Activated T-cell treated with anti-CD3 and anti-CD28 coated beads, Interleukin-2, amount 50 U/mL, for 24 hours (primary cell): ENCODE measurements at places on chromosomes 1 and 21.
A peak's percentile ranks its signal among the peaks of the same experiment; 100 is the strongest.

DNA sequence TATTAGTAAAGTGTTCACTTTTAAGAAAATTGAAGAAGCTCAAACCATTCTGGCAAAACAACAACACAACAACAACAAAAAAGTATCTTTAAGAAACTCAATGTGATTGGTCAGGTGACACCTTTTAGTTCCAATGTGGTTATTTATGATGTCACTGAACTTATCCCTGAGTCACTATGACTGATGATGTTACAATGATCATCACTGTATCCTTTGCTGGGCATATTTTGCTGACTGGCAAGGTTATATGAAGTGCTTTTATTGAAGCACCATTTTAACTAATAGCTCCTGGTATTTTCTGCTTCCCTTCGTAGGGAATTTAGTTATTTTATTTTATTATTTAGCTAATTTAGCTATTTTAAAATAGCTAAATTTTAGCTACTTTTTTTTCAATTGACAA lies at the start of gene TEX50:
Gene TEX50, plus strand, starts transcription at position 223 of the 400 bp plus-strand sequence. CDS start 184 bp downstream, outside the sequence.
- no peak for DNase-seq

GRCh38 chr1:147167365-147167764 lies 4.9 kb downstream of the PRKAB2 start:
- no peak for DNase-seq

DNA sequence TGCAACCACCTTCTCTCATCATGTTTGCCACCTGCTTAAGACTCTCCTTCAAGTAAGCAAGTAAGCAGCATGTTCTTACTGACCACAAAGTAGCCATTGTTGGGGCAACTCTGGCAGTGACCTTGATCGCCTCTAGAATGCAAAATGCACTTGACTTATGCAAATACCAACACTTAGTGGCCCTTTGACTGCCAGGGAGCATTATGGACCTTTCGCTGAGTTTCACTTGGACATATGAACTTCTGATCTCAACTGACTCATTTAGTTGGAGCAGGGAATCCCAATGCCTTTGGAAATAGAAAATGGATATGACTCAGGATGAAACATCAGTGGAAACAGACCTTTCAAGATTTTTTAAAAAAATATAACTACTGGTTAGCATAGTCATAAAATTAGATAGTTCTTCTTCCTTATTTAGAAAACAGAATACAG lies 6.1 kb upstream of the PLA2G5 start:
- DNase-seq, result no peak

DNA sequence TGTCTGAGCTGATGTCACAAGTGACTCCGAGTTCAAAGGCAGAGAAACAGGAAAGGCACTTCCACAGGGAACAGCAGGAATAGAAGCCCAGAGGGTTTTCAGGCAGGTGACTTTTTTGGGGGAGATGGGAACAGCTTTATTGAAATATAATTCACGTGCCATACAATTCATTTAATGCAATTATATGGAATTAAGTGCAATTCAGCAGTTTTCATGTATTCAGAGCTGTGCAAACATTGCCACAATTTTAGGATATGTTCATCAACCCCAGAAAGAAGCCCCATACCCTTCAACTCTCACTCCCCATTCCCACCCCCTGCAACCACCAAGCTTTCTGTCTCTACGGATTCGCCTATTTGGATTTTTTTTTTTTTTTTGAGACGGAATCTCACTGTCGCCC lies 17.0 kb downstream of the KCNAB2 start:
- no peak for DNase-seq

DNA sequence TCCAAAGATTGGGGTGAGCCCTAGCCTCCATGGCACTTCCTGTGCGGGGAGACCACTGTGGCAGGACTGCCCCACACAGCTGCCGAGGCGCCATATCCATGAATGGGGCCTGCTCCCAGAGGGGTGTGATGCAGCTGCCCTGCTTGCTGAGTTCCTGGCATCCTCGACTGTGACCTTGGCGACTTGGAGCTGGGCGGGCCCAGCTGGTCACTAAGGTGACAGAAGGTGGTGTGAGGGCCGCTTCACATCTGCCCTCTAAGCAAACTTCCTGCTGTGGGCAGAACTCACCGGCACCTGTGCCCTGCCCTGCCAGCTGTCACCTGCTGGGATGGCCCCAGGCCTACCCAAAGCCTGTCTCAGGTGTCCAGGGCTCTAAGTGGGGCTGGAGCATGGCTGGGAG lies 9.0 kb downstream of the TMEM61 start:
- no peak for DNase-seq

DNA sequence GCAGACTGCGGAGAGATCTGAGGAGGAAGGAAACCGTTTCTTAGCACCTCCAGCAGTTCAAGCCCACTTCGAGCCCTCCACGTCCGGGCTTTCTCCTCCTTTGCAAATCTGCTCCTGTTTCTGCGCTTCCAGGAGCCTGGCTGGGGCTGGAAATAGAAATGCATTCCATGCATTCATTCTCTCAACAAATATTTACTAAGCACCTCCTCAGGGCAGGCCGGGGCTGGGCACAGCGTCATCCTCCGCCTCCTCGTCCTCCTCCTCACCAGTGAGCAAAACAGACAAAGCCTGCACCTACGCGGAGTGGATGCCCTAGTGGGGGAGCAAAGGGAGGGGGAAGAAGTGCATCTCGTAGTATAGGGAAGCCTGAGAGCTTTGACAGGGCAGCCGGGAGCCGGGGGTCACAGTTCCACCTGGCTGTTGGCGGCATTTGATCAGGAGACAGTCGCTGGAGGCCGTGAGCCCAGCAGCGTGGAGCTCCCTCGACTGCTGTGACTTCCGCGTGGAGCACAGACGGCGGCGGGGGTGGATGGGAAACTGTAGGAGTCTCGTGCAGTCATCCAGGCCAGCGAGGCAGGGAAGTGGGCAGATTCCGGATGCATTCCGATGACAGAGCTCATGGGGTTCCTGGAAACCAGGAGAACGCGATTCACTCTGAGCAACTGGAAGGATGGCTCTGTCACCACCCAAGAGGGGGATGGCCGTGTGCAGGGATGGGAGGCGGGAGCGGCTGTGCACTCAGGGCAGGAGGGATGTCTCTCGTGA lies 93.5 kb downstream of the SIK1 start:
- no peak for DNase-seq

- no peak for DNase-seq
Observed at GRCh38 chr21:40847951-40848350, 993 bp upstream of the DSCAM start.

DNA sequence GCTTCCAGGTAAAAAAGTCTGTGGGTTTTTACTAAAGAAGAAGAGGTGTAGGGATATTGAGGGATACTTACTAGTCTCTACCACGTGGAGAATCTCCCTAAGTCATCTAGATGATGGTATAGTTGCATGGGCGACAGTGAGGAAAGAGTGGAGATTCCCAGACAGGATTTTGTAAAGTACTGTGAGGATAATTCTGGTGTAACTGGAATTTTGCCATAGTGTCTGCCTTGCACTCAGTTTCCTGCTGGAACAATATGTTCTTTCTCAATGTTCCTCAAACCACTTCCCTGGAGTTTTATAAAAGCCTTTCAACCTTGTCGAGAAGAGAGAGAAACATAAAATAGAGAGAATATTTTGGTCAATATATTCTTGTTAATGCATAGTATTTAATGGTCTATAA lies 95.1 kb upstream of the WLS start:
- DNase-seq, result no peak

DNA sequence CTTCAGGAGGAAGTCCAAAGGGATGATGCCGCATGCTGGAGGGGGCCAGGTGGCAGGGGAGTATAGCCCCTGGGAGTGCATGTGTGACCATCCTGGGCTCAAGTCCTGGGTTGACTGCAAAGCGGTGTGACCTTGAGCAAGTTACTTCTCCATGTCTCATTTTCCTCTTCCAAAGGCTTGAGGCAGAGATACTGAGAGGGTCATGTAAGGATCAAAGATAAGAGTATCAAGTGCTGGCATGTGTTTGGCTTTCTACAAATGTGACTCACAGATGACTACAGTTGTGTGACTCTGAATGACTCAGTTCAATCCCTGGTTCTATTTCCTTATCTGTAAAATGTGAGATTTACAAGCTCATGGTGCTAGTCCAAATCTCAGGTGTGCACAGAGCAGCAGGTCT lies 26.1 kb downstream of the PROK1 start:
- no peak for DNase-seq

- no peak for DNase-seq
Observed at GRCh38 chr1:39131940-39132339, 72.6 kb upstream of the MACF1 start.

DNA sequence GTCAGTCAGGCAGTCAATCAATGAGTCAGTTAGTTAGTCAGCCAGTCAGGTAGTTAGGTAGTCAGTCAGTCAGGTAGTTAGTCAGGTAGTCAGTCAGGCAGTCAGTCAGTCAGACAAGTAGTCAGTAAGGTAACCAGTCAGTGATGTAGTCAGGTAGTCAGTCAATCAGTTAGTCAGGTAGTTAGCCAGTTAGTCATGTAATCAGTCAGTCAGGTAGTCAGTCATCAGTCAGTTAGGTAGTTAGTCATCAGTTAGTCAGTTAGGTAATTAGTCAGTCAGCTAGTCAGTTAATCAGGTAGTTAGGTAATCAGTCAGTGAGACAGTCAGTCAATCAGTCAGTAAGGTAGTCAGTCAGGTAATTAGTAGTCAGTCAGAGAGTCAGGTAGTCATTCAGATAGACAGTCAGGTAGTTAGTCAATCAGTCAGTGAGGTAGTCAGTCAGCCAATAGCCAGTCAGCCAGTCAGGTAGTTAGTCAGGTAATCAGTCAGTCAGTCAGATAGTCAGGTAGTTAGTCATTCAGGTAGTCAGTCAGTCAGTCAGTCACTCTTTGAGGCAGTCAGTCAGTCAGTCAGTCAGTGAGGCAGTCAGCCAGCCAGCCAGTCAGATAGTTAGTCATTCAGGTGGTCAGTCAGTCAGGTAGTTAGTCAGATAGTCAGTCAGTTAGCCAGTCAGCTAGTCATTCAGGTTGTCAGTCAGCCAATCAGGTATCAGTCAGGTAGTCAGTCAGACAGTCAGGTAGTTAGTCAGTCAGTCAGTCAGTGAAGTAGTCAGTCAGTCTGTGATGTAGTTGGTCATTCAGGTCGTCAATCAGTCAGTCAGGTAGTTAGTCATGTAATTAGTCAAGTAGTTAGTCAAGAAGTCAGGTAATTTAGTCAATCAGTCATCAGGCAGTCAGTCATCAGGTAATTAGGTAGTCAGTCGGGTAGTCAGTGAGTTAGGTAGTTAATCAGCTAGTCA lies 15.3 kb downstream of the KRTAP10-1 start:
- peak; percentile 17 for DNase-seq

DNA sequence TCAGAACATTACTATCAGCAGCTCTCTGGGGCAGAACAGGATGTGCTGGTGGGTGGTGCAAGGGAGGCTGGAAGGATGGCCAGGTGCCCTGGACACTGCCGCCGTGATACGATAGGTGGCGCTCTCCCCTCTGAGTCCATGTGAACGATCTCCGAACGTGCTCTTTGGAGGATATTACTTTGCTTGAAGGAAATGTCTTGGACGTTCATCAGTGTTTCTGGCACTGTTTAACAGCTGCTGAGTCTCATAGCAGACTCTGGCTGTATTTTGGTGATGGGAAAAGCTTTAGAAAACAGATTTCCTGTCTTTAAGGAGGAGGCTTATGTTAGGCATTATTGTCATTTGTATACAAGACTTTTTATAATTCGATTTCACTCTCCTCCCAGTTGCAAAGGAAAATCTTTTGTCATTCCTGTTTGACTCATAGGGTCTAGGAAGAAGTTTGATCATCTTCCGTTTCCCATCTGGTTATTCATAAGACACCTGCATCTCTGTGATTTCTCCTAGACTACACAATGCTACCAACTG lies 386.2 kb upstream of the ADGRL2 start:
- DNase-seq, result no peak

DNA sequence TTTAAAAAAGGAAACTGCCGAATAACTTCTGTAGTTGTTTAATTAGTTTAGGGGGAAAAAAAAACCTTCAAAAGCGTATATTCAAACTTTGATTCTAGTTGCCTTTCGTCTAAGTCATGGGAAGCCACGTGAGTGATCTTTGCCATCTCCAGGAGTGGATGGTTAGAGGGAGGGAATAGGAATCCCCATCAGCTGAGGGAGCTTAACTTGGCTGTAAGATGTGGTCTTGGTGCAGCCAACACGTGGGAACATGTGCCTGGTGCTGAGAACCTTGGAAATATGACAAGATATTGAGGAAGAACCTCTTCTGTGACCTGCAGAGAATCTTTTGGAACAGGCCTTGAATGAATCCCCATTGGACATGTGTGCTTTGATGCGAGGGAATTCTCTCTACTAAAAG lies 1.7 kb downstream of the BACE2 start:
- DNase-seq, result no peak

DNA sequence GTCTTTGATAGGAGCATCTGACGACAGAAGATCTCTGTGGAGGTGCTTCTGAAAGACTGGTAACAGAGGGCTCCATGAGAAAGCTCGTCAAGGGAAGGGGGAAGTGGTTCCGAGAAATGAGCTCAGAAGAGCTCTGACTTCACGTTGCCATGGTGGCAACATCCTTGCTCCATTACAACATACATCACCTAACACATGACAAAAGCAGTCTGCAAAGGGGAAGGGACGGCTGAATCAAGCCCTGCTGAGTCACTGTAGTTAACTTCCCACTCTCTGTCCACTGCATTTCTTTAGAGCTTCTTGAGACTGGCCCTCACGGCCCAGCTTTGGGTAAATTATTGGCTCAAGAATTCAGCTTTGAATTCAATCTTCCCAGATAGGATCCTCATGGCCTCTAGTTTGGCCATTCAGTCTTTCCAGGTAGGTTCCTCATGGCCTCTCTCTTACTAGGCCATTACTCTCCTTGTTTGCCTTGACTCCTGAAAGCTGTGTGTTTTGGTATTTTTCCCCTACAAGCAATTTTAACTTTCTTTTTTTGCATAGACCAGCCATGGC lies 88.0 kb upstream of the ZNF648 start:
- no peak for DNase-seq

- peak; percentile 47 for DNase-seq
Observed at GRCh38 chr1:91732291-91733107, 153.5 kb downstream of the TGFBR3 start.

GRCh38 chr1:206705191-206705590 lies 20.5 kb downstream of the MAPKAPK2 start:
- no peak for DNase-seq

DNA sequence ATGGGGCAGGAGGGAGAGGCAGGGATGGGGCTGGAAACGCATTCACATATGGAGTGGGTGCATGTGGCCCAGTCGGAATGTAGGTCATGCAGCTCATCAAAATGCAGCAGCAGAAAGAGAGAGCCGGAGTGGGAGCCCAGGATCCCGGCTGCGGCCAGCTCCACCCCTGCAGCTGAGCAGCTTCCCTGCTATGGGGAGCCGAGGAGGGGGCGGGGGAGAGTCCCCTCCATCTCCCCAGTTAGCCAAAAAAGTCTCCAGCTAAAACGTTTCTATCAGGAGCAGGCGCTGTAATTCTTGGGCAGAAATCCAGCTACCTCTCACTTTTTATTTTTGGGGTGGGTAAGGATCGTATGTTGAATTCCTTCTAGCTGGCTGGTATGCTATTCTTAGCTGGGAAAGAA lies 39.7 kb downstream of the MRPL37 start:
- DNase-seq, result no peak

DNA sequence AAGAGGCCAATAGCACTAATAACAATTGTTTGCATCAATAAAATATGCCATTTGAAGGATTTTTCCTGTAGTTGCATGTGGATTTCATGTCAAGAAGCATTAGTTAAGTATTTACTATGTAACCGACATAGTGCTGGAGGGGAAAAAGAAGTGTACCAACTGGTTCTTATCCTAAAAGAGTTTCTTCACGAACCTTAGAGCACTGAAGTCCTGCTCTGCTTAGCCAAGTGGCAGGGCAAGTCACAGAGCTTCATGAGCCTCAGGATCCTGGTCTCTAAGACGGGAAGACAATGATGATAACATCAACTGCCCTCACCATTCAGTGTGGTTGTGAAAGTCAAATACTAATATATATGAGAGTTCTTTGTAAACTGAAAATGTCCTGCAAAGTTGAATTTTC lies 14.1 kb downstream of the KIAA0040 start:
- no peak for DNase-seq

GRCh38 chr1:160581961-160582360 lies 2.7 kb upstream of the CD84 start:
- DNase-seq, result no peak
